ENCODE measurements at places on chromosomes 1 and 21.

DNA sequence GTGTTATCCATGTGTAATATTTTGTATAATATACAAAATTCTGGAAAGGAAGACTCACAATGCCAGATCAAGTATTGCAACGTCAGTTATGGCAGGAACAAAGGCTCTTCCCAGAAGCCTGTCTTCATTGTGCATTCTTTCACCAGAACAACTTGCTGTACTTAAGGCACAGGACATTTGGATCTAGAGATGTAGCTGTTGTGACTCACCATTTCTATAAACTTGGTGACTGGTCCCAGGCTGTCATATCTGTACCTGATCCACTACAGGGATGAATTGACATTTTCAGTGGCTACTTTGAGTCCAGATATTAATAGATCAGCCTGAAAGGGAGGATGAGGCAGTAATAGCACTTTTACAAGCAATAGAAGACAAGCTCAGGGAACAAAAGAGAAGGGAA lies 299.8 kb downstream of the DISC1 start:
- DNase-seq: no peak

DNA sequence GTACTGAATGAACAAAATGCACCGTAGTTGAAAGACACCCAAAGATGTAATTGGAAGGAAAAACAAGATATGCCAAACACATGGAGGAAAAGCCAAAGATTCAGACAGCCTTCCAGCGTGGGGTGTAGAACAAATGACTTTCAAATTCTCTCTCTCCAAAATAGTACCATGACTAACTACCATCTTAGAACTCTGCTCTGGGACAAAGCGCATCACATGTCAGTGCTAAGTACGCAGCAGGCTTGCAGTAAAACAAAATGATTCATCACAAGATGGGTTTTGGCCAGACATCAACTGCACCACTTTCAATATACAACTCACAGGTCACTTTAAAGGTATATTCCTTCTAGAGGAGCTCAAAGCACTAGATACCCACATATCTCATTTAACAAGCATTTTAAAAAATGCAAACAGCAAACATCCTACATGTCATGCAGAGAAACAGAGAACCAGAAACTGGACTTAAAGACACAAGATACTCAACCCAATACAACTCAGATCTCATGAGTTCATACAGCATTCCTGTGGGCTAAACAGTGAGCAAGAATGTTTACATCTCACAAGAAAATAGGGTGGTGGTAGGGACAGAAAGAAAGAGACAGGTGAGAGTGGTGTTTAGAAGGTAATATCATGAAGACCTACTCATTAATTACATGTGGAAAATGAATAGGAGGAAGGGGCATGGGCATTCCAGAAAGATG lies 75.7 kb downstream of the BCAR3 start:
- DNase-seq: no peak

DNA sequence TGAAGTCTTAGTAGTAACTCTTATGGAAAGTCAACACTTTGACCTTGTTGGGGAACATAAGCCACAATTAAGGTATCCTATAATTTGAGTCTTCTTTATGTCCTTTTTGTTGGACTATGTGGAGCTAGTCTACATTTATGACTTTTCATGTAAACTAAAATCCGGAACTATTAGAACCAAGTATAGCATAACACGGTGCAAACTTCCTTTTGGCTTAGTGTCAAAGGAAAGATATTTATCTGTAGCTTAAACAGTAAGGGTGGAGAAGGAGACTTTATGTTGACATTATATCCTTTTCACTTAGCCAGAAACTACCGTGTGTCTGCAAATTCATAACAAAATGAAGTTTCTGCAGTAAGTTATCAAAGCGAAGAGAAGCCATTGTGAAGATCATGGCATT lies 7.3 kb downstream of the UAP1 start:
- no peak for DNase-seq

- no peak for DNase-seq
Measured at GRCh38 chr1:56719171-56719570, 74.1 kb downstream of the PRKAA2 start.

DNA sequence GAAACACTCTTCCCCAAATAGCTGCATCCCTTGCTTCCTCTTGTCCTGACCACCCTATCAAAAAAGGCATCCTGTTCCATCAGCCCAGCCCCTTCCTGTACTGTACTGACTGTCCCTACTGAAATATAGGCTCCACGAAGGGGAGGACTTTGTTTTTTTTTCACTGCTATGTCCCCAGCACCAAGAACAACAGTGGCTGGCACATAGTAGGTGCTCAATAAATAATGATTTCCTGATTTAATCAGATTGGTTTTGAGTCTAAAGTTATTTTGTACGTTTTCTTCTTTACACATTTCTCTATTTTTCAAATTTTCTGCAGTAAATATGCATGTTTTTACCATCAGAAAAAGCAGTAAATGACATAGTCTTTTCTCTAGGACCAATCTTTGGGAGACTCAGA lies 73.9 kb downstream of the CD58 start:
- DNase-seq: no peak

DNA sequence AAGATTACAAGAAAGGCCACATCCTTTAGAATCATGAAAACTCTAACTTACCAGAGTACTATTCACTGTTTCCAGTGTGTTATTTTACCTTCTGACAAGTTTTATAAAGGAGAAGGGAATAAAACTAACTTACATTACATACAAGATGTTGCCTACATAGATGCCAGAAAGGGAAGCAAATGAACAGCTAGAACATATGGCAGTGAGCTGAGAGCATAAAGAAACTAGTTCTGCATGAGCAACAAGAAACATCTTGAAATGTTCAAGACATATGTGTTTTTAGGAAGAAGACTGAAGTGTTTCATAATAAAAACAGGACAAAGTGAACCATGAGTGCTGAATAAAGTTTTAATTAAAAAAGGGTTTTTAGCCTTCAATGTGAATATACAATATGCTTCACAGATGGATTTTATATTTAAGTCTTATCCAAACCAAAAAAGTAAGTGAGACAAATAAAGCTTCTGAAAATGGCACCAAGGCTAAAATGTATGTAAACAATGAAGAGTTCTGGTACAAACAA lies 39.4 kb downstream of the SLC5A9 start:
- no peak for DNase-seq

DNA sequence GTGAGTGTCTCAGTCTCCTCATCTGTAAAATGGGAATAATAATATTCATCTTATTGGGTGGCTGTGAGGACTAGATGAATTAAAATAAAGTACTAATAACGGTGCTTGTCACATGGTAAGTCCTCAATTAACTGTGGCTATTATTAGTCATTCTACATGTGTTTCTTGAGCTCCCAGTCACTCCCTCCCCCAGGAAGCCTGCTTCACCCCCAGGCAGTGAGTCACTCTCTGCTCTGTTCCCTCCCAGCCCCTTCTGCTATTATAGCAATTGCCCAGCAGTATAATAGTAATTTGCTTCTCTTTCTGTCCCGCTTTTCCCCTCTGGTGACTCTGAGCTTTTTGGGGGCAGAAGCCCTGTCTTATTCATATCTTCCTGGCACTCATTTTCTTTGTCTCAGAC lies 102.0 kb downstream of the BEND5 start:
- no peak for DNase-seq

- DNase-seq: no peak
Measured at GRCh38 chr1:211375146-211375818, 48.6 kb downstream of the TRAF5 start.

GRCh38 chr1:19957779-19958178 lies 21.6 kb downstream of the PLA2G2A start:
- DNase-seq: no peak

DNA sequence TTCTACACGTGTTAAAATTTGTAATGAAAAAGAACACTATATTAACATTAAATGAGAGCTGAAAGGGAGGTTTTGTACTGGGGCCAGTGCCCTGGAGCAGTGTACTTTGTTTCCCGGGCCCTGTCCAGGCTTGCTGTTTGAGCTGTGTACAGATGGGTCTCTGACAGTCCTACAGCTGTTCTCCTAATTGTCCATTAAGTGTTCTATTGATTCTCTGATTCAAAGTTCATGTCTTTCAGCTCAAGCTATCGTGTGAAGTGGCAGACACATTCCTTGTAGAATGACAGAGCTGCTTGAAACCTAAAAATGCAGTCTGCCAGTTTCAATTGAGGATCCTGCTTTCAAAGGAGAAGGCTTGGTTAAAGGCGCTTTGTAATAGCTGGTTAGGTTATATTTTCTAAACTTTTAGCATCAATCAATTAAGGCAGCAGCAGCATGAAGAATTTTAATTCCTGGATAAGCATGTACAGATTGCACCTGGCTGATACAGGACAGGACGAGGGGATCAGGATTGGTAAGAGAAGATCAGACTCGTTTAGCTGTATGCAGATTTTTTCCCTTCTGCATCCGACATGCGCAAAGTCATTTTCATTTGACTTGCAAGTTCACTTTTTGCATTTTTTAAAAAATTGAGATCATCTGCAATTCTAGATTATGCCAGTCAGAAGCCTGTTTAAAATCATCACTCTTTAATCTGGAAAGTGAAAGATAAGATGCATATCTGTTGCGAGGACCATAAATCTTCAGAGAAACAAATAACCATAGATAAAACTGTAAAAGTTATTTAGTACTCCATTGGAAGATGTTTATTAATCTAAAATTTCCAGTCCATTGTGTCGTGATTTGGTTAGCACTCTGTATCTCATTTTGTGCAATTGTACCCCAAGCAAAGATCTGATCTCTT lies 98.5 kb downstream of the ATG4C start:
- no peak for DNase-seq

DNA sequence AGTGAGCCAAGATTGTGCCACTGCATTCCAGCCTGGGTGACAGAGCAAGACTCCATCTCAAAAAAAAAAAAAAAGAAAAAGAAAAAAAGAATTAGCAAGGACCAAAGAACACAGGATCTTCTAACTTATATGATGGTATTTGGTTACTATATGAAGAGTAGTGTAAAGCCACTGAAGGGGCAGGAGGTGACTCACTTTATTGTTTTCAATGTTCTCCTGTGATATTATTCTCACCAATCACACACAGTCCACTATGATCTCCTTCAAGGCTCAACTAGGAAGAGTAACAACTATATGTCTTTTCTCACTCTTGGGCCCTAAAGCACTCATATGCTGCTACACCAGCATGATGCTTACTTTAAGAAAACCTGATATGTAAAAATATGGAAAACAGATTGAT lies 26.7 kb downstream of the RC3H1 start:
- no peak for DNase-seq

- DNase-seq: no peak
Measured at GRCh38 chr1:111154021-111154999, 14.3 kb downstream of the CEPT1 start.

- no peak for DNase-seq
Measured at GRCh38 chr1:203128716-203129500, 1.4 kb downstream of the ADORA1 start.

DNA sequence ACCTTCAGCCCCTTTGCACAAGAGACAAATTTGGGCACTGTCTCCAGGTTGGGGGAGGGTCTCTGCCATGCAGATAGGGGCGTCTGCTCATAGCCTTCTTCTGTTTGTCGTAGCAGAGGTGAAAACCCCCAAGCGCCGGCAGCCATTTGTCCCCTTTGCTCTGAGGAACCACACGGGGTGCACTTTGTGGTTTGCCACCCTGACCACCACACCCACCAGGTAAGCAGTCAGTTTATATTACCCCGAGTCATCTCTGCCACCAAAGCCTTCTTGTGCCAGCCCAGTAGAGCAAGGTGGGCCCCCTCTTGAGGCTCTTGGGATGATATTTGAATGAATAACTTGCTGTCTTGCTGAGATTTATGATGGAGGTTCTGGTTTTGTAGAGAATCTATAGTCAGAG lies 111.8 kb downstream of the VPS13D start:
- no peak for DNase-seq

GRCh38 chr1:17377325-17377953 lies 5.4 kb downstream of the PADI6 start:
- DNase-seq: no peak

GRCh38 chr1:76871355-76871974 lies 4.2 kb downstream of the ST6GALNAC5 start:
- DNase-seq: no peak

DNA sequence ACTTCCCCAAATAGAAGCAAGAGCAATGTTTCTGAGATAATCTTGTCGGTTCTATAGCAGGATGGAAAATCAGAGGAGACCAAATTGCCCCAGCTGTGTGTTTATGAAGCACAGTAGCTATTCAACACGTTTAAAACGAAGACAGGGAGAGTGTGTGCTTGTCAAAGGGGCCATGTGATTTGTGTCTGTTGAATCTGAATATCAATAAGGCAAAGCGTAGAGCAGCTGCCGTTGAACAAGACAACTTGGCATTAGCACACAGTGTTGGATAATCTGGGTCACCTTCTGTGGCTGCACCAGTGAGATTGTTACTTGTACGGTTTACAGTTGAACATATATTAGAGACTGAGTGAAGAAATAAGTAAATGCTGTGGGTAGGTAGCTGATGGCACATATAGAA lies 1.0 kb downstream of the CRB1 start:
- DNase-seq: no peak

DNA sequence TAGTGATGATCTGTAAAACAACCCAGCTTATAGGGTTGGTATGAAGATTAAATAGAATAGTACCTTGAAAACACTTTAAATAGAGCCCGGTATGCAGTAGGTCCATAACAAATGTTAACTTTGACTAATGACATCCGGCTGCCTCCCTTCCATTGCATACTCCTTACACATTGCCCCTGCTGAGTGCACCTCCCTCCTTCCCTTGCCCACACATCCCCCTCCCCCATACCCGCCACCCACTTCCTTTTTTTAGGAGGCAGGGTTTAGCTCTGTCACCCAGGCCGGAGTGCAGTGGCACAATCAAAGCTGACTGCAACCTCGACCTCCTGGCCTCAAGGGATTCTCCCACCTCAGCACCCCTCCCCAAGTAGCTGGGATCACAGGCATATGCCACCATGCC lies 24.4 kb upstream of the ZC3H12A start:
- DNase-seq: no peak

GRCh38 chr1:201554789-201555592 lies 16.1 kb downstream of the NAV1 start:
- DNase-seq: no peak

DNA sequence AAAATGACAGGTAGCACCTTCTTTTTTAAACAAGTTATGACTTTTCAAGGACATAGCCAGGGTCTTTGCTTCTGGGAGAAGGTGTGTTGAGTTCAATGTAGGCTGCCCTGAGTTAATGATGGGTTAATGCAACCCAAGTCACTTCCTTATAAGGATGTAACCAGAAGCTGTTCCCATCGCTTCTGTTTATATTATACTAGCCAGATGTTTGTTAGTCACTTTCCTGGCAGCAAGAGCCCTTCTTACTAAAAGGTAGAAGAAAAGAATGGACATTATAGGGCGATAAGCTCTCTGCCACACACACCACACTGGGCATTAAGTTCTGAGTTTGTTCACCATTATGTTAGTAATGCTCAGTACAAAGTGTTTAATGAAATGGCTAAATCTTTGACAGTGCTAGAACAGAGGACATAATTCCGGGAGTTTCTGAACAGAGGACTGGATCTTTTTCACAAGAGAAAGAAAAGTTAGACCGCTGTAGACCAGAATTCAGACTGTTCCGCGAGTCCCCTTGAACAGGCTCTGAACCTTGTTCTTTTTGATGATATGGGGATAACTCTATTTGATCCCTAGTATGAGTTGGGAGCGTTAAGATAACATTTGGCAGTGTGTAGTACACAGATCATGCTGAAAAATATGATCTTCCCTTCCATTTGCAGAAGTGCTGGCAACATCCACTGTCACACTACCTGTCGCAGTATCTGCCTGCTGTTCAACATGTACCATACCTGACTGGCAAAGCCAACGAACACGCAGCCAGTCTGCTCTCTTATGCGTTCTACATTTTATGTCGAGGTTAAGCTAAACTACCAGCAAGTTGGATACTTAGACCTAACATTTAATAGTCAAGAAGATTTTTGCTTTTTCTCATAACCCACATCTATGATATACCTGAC lies 41.0 kb downstream of the DEGS1 start:
- no peak for DNase-seq

- no peak for DNase-seq
Measured at GRCh38 chr1:92837062-92837461, 5.2 kb downstream of the RPL5 start.

Measured in RWPE2 (cell line).